ENCODE measurements at places on chromosomes 3 and 15.

GRCh38 chr3:134427400-134428111 is 53.3 kb upstream of the AMOTL2 start:
- DNase-seq = peak; percentile 100

GRCh38 chr3:79015854-79016253 is 751.9 kb downstream of the ROBO1 start:
- no peak for DNase-seq

GRCh38 chr3:150345021-150345538 is 63.0 kb upstream of the TSC22D2 start:
- DNase-seq = peak; percentile 61

DNA sequence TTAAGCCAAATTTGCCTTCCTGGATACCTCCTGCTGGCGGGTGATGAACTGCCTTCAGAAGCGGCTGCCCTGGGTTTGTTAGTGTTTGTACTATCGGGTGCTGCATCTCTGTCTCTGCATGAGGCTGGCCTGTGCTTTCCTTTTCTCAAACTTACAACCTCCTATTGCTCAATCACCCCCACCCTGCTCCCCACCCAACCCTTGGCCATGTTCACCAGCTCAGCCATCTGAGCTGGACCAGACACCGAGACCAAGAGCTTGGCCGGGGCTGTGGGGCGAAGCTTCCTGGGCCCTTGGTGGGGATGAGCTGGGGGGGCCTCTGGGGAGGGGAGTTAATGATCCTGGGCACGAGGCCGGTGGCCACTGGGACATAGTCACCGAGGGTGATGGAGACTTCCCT is 16.8 kb upstream of the FBLN2 start:
- no peak for DNase-seq

- no peak for DNase-seq
These were observed 146.4 kb downstream of the IGF1R start for GRCh38 chr15:98794748-98795147.

Measured in fibroblast of skin of back (primary cell).